ENCODE measurements at places on chromosomes 3 and 15.

GRCh38 chr15:36468746-36469145 is 110.7 kb upstream of the CDIN1 start:
- peak; percentile 83 for DNase-seq

- no peak for DNase-seq
Measured at GRCh38 chr3:72844436-72844993, 3.7 kb downstream of the SHQ1 start.

DNA sequence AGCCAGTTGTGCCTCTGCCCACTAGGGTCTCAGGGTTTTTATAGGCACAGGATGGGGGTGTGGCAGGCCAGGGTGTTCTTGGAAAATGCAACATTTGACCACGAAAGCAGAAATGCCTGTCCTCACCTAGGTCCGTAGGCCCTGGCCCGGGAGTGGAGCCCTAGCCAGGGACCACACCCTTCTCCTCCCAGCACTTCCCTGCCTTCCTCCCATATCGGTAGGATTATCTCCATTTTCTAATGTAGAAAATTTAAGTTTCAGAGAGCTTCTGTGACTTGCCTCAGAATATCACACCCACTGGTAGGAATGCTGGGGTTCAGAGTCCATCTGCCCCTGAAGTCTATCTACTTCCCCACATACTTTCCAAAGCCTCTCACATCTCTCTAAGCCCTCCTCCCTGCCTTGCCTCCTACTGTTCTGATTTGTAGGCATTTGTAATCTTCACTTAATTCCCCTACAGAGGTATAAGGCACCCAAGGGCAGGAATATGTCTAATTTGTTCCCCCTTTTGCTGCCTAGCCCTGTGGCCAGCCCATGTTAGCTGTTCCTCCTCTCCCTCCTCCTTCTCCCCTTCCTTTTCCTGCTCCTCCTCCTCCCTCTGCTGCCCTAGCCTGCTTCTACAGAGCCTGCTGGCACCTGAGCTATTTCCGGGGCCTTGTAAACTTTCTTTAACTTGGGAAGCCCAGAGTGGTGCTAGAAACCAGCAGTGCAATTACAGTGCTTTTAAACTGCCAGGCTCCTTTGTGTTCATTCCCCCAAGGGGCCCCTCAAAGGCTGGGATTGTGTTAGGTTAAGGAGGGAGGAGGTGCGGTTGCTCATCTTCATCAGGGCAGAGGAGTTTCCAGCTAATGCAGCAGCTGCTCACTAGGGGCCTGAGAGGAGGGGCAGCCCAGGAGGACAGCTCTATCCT is 71.1 kb downstream of the MRPL46 start:
- no peak for DNase-seq

DNA sequence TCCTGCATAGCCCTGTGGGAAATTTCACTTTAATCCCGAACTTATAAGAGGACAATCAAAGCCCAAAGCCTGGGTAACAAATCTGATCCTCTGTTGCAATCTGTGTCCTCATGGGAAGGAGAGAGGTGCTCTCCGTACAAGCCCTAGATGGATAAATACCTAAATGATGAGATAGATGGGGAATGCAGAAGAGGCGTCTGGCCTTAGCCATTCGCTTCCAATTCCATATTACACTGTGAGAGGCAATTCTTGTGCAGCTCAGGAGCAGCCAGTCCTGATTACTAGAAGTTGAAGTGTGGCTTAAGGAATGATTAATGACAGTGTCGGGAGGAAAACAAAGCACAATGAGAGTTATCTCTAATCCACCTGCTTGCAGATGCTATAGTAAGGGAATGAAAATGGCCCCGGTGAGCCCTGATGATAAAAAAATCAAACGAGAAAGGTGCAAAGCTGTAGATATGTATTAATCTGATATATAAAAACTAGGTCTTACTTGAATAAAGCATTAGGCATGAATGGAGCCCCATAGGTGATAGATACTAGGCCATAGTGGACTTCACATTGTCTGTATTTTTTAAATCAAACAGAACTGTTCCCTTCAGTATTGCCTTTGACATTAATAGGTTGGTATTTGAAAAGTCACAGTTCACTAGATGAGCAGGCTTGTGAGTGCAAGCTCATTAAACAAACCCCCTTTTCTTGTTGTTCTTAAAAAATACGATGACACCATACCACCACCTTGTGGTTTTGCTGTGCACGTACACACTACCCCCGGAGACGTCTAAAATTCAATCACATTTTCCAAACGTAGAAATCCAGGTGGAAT is 54.2 kb upstream of the TMCO5A start:
- peak; percentile 60 for DNase-seq

- DNase-seq, result no peak
Measured at GRCh38 chr15:46293550-46293949, 658.7 kb downstream of the SQOR start.

DNA sequence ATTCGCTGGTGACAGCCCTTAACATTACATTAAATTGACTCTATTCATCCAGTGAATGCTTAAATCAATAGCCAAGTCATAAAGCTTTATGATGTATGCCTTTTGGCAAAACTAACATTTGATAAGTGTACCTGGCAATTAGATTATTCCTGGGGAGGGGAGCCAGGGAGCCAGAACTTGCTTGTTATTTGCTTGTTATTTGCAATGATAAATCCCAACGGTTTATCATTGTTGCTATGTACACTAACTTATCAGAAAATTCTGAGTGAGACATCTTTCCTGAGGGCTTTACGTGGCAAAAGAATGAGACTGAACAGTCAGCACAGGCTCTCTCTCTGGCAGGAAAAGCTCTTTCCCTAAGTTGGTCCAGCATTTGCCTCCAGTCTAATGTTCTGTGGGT is 35.8 kb upstream of the FBN1 start:
- DNase-seq, result no peak

GRCh38 chr15:63322541-63322940 is 45.1 kb downstream of the APH1B start:
- no peak for DNase-seq

- DNase-seq, result peak; percentile 64
Measured at GRCh38 chr3:186283651-186284348, 78.2 kb downstream of the DGKG start.

DNA sequence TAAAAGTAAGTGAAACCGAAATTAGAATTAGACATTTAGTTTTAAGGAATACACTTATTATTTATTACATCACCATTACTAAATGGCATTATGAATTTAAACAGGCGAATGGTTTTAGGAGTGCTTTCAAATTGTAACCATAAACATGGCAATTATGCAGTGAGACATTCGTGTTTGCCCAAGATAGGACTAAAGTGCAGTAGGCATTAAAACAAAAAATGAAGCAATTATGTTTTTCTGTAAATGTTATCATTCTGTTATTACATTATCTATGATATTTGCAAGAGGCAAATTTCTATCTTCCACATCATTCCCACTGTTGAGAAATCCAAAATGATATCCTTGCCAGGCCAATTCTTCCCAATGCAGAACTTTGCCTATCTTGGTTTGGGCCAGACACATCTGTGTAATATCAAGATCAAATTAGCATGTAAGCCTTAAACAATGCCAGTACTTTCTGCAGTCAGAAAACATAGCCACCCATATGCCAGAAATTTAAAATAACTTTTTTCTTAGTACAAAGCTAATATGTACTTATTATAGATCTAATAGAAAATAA is 156.9 kb downstream of the ATP8B4 start:
- no peak for DNase-seq

GRCh38 chr3:195250473-195251251 is 20.3 kb downstream of the XXYLT1 start:
- DNase-seq, result no peak

DNA sequence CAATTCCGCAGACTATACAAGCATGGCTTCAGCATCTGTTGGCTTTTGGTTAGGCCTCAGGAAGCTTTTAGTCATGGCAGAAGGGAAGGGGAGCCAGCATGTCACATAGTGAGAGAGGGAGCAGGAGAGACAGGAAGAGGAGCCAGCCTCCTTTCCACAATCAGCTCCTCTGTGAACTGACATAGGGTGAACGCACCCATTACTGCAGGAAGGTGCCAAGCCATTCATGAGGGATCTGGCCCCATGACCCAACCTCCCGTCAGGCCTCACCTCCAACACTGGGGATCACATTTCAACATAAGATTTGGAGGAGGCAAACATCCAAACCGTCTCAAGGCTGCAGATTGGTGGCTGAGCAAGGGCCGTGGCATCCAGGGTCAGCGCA is 106.3 kb downstream of the LRRK1 start:
- DNase-seq, result no peak
